ENCODE measurements at places on chromosomes 3 and 15.

- no peak for DNase-seq
Observed at GRCh38 chr15:60394689-60395097, 3.1 kb downstream of the ANXA2 start.

GRCh38 chr3:35724106-35724505 lies 84.8 kb downstream of the ARPP21 start:
- DNase-seq: no peak

DNA sequence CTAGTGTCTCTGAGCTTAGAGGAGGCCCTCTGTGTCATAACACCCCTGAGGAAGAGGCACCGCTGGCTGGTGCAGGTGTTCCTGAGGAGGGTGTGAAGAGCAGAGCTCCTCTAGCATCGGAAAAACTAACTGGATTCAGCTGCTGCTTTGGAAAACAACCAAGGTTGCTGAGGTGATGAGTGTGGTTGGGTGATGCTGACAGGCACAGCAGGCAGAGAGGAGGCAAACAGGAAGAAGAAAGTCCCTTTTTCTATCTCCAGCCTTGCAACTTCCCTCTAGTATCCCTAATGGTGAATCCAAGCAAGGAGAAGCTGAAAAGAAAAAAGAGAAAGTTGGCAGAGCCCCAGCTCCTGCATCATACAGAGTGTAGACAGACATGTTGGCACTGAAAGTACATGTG lies 3.8 kb upstream of the OR4F15 start:
- DNase-seq: no peak

DNA sequence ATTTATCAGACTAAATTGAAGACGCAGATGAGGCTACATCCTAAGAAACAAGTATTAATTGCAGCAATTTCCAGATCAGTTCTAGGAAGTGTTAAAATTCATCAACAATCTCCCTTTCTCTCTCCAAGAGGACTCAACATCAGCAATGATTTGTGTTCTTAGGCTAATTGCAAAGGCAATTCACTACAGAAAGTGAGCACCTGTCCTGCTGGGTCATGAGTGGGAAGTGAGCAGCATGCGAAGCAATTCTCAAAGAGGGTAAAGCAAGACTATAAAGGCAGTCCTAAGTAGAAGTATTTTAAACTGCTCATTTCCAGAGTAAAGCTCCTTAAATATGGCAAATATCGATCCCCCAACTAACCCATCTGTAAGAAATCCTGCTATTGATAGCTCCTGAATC lies 1191.0 kb upstream of the ALCAM start:
- DNase-seq: no peak

- no peak for DNase-seq
Observed at GRCh38 chr3:29099296-29099695, 181.6 kb upstream of the RBMS3 start.

DNA sequence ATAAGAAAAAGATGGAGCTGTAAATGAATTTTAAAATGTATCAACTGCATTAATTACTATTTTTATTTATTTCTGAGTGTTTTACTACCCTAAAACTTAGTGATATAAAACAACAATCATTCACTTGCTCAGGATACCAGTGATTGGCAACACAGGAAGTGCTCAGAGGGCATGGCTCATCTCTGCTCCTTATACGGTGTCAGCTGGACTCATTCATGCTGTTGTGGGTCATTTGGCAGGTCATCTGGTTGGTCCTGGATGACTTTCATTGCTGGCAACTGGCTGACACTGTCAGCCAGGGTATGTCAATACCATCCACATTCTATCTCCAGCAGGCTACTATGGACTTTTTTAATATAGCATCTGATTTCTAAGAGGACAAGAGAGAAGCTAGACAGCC lies 689.6 kb upstream of the NECTIN3 start:
- DNase-seq: no peak

GRCh38 chr3:196971094-196971698 lies 2.6 kb upstream of the PIGZ start:
- no peak for DNase-seq

- DNase-seq: no peak
Observed at GRCh38 chr3:16374047-16374934, 109.3 kb downstream of the OXNAD1 start.

- no peak for DNase-seq
Observed at GRCh38 chr3:141632779-141633374, 105.2 kb upstream of the RNF7 start.

Data from stimulated activated CD4-positive, alpha-beta T cell treated with anti-CD3 and anti-CD28 coated beads, Interleukin-1b, Interleukin-23, amount 100 ng/mL, for 24 hours (primary cell).